MCF 10A (cell line): ENCODE measurements at places on chromosomes 2 and 18.

DNA sequence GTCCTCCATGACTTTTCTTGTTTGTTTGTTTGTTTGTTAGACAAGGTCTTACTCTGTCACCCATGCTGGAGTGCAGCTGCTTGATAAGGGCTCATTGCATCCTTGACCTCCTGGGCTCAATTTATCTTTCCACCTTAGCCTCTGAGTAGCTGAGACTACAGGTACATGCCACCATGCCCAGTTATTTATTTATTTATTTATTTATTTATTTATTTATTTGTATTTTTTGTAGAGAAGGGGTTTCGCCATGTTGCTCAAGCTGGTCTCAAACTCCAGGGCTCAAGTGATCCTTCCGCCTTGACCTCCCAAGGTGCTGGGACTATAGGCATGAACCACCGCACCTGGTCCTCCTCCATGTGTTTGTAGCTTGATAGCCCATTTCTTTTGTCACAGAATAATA is 37.9 kb downstream of the NBEAL1 start:
- no peaks in the 10 kb centered on the region for H3K4me1 ChIP-seq
- no peaks in the 10 kb centered on the region for H3K27me3 ChIP-seq
- H3K36me3 ChIP-seq, result peaks cover 60% of the 10 kb centered on the region
- H3K27ac ChIP-seq, result no peak overlapping the region
- no peak overlapping the region for H3K4me3 ChIP-seq
- DNase-seq, result no peak

DNA sequence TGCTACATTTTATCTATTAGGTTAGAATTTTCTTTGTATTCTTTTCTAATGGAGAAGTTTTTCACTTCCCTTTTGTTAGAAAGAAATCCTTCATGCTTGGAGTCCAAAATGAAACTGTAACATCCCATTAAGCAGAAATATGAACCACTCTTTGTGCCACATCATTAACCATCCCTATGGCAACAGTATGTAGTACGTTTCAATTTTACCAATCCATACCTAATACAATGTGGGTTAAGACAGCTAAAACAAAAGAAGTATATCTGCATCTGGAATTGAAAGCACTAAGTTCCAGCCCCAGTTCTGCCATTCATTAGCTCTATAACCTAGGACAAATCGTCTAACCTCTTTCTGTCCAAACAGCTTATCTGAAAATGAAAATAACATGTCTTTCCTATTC is 409.2 kb upstream of the SPHKAP start:
- no peak overlapping the region for H3K4me3 ChIP-seq
- H3K27me3 ChIP-seq, result no peaks in the 10 kb centered on the region
- no peaks in the 10 kb centered on the region for H3K4me1 ChIP-seq
- DNase-seq, result no peak
- no peak overlapping the region for H3K27ac ChIP-seq

DNA sequence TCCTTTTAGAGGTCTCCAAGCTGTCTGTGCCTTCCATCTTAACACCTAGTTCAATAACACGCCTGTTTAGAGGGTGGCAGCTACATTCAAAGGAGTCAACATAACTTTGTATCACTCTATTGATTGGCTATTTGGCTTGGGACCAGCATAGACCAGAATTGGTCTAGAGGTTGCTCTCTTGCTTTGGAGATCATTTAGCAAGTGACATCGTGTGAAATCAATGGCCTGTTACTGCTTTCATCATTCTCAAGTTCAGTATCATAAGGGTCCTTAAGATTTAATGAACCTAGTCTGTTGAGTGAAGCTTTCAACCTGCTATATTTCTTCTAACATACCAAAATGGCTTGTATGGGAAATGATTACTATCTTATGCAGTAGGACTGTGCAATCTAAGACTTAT is 768.2 kb downstream of the NRXN1 start:
- H3K27ac ChIP-seq, result no peak overlapping the region
- no peaks in the 10 kb centered on the region for H3K36me3 ChIP-seq
- H3K4me3 ChIP-seq, result no peak overlapping the region

DNA sequence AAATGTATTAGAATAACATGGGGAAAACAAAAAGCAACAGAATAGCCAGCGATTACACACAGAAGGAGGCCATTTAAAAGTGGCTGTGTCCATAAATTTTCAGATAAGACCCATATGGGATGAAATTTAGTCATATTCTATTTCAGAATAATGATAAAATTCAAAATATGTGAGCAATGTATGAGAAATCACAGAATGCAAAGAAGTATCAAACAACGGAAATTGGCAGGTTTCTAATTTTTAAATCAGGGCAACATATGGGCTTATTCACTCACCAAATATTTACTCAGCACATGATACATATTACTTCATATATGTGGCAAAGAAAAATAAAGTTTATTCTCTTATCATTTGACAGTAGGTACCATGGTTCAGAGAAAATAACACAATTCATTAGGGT is 208.5 kb downstream of the GRB14 start:
- H3K4me3 ChIP-seq, result no peak overlapping the region
- H3K36me3 ChIP-seq, result no peaks in the 10 kb centered on the region
- no peaks in the 10 kb centered on the region for H3K27me3 ChIP-seq
- H3K4me1 ChIP-seq, result no peaks in the 10 kb centered on the region
- H3K27ac ChIP-seq, result no peak overlapping the region
- no peak for DNase-seq

DNA sequence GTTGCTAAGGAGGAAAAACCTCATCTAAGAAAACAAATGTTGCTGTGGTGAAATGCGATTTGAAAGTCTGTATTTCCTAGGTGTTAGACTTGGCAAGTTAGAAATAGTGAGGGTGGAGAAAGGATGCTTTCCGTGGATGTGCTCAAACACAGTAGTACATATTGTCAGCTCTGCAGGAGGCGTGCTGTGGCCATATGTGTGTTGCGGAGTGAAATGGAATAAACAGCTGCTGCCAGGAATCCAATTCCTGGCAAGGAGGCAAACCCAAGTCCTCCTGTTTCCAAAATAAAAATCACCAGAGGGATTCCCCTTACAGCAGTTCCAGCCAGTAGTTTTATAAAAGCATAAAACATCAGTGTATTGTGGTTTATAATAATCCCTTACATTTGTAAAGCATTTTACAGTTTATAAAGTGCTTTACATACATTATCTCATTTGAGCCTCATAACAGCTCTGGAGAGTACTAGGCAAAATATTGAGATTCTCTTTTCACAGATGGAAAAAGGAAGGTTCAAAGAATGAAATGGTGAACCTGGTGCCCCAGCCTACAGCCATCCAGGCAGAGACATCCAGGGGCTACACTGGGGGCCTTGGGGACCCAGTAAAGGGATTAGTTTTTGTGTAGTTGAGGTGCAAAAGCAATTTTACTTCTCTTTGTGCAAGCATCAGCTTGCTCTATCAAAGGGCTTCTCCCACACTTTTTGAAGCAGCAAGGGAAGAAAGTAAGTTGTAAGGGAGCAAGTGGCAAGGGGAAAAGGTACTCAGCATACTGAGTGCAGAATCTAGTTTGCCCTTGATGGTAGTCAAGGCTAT is 206.0 kb downstream of the AGPS start:
- no peak overlapping the region for H3K27ac ChIP-seq
- H3K4me1 ChIP-seq, result no peaks in the 10 kb centered on the region
- peaks cover 26% of the 10 kb centered on the region for H3K27me3 ChIP-seq
- DNase-seq, result no peak
- H3K36me3 ChIP-seq, result peaks cover 4% of the 10 kb centered on the region
- H3K4me3 ChIP-seq, result no peak overlapping the region

GRCh38 chr18:31203096-31203793 is 40.6 kb upstream of the DSC1 start:
- no peaks in the 10 kb centered on the region for H3K36me3 ChIP-seq
- peaks cover 46% of the 10 kb centered on the region for H3K4me1 ChIP-seq
- DNase-seq, result peak; percentile 46
- no peak overlapping the region for H3K27ac ChIP-seq
- no peak overlapping the region for H3K4me3 ChIP-seq

- H3K27me3 ChIP-seq, result no peaks in the 10 kb centered on the region
- peaks cover 14% of the 10 kb centered on the region for H3K4me1 ChIP-seq
- H3K4me3 ChIP-seq, result no peak overlapping the region
- peaks cover 13% of the 10 kb centered on the region for H3K36me3 ChIP-seq
- no peak for DNase-seq
These were observed 188.6 kb downstream of the SH3RF3 start for GRCh38 chr2:109317471-109318095.

GRCh38 chr2:78832481-78832880 is 193.0 kb upstream of the REG3G start:
- DNase-seq, result no peak
- H3K36me3 ChIP-seq, result no peaks in the 10 kb centered on the region
- H3K27ac ChIP-seq, result no peak overlapping the region

GRCh38 chr18:65057439-65058083 is 693.3 kb upstream of the CDH7 start:
- H3K4me3 ChIP-seq, result no peak overlapping the region
- H3K36me3 ChIP-seq, result no peaks in the 10 kb centered on the region
- no peaks in the 10 kb centered on the region for H3K4me1 ChIP-seq
- H3K27me3 ChIP-seq, result peaks cover 67% of the 10 kb centered on the region

GRCh38 chr18:2856547-2857170 is 9.9 kb downstream of the EMILIN2 start:
- peaks cover 28% of the 10 kb centered on the region for H3K4me1 ChIP-seq
- no peak overlapping the region for H3K4me3 ChIP-seq
- H3K36me3 ChIP-seq, result no peaks in the 10 kb centered on the region

- no peaks in the 10 kb centered on the region for H3K36me3 ChIP-seq
- H3K27ac ChIP-seq, result no peak overlapping the region
These were observed 78.3 kb upstream of the TLK1 start for GRCh38 chr2:171238946-171239345.

GRCh38 chr18:77983270-77983669 is 733.6 kb downstream of the GALR1 start:
- no peak overlapping the region for H3K4me3 ChIP-seq
- H3K36me3 ChIP-seq, result no peaks in the 10 kb centered on the region
- H3K27me3 ChIP-seq, result no peaks in the 10 kb centered on the region
- DNase-seq, result no peak
- H3K4me1 ChIP-seq, result no peaks in the 10 kb centered on the region

DNA sequence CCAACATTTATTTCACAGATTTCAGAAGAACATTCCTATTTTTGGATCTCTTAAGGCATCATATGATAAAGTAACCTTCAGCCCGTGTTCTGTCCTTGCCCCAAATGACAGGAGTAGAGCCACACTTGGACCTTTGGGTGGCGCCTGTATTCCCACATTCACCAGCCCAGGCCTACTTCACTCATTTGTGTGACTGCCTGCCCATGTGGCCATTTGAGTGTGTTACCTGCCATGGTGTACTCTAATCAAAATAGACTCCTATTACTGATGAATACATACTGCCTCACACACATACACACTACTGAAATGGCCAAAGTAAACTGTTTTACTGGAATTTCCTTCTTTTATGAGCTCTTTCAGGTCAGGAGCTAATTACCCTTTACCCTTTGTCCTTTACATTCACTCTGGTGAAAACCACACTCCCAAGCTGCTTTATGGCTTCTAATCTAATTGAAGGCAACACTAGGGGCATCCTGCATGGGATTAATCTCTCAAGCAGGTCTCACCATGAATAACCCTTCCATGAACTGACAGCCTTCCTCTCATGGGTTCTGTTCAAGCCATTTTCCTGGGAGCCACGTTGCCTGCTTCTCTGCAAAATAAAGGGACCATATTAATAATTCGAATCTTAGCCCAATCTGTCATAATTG is 271.0 kb upstream of the GALNT5 start:
- no peak for DNase-seq
- no peaks in the 10 kb centered on the region for H3K36me3 ChIP-seq
- no peaks in the 10 kb centered on the region for H3K4me1 ChIP-seq
- H3K4me3 ChIP-seq, result no peak overlapping the region

DNA sequence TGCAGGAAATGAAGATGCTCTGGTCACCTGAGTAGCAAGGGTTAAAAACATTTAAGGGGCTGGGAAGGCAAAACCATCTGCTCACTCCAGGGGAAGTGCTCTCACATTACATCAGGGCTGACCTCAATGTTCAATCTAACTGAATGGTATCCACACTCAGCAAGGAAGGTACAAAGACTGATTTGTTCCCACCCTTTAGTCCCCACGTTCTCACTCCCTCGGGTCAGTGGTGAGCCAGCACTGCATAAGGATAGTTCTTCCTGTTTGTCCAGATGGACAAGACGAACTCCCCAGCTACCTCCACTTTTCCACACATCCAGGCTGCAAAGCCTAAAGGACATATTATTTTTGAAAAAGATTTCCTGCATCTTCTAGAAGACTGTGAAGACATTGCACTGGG is 126.6 kb upstream of the SLC14A2 start:
- H3K36me3 ChIP-seq, result no peaks in the 10 kb centered on the region
- H3K4me3 ChIP-seq, result no peak overlapping the region
- H3K27ac ChIP-seq, result no peak overlapping the region
- peaks cover 11% of the 10 kb centered on the region for H3K27me3 ChIP-seq
- no peak for DNase-seq

DNA sequence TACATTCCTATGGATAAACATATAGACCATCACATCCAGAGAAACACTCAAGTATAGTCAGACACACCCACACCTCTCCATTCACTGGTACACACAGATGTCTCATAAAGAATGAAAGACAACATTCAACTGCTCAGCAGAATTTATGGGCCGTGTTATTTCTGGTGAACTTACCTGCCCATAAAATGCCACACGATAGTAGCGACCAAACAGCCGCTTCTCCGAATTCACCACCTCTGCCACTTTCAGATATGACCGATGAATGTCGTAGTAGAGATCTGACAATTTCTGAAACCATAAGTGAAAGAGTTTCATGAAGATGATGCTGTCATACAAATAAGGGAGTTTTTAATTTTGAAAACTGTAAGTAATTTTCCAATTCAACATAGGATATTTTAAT is 70.7 kb upstream of the CCDC195 start:
- H3K4me3 ChIP-seq, result no peak overlapping the region
- no peaks in the 10 kb centered on the region for H3K36me3 ChIP-seq
- H3K4me1 ChIP-seq, result no peaks in the 10 kb centered on the region
- no peak overlapping the region for H3K27ac ChIP-seq

DNA sequence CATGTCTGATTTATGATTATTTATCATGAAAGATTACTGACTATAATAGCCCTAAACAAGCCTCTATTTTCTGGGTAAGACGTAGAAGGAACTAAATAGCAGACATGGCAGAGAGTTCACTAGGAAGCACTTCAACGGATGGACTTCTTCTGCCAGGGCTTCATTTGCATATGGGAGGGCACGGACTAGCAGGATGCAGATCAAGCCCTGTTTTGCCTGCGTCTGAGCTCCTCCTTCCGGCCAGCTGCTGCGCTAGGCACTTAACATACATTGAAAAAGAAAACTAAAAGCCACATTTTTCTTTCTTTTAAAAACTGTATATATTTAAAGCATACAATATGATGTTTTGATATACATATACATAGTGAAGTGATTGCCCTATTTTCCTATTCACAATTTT is 340.0 kb upstream of the MEX3C start:
- H3K4me1 ChIP-seq, result no peaks in the 10 kb centered on the region
- DNase-seq, result peak; percentile 74
- no peaks in the 10 kb centered on the region for H3K36me3 ChIP-seq
- H3K27me3 ChIP-seq, result no peaks in the 10 kb centered on the region
